ENCODE measurements at places on chromosomes 6 and 20.
A peak's percentile ranks its signal among the peaks of the same experiment; 100 is the strongest.

DNA sequence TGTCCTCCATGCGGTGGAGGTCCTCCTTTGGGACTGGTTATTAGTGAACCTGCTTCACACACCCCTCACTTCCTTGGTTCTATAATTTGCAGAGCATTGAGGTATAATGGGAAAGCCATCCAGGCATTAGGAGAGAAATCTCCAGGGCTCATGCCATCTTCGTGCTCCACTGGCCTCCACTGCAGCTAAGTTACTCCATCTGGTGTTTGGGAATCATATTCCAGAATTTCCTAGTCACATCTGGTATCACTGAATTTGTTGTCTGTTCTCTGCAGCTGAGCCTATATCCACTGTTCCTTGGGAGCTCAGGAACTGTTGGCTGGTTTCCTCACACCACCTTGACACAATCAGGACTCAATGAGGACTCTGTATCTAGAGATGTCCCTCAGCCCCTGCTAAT is 173.0 kb upstream of the TSHZ2 start:
- no peak for DNase-seq

DNA sequence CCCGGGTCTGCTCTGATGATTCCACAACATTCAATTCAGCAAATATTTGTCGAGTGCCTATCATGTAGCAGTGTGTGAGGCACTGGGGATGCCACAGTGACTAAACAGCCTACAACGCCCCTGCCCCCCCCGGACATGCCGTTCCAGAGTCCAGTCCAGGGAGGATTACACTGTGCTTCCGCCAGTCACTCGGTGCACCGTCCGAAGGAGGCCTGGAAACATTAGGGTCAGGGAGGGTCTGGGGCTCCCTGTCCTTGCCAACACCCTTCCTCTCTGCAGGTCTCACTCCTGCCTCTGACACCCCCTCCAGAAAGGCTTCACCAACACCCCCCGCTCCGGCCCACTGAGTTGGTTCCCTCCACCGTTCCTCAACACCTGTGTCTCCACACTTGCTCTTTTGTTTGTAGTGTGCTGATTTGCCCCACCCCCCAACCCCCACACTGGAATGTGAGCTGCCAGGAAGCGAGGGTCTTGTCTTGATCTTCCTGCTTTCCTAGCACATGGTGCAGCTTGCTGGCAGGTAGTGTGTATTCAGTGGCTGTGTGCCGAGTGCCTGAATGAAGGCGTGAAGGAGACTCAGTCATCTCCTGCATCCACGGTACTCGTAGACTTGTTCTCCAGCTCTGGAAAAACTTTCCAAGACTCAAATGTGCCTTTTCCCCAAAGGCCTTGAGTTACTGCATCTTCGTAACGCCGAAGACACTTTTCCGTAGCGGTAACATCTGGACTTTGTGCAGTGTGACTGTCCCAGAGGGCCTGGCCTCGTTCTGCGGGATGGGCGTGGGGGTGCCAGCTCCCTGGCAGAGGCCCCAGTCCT is 150.4 kb downstream of the ZDHHC14 start:
- no peak for DNase-seq

GRCh38 chr6:11043961-11044711 is at the start of gene ELOVL2:
Gene ELOVL2, minus strand, starts transcription at chr6:11044305. Its CDS starts 75 bp downstream, at chr6:11044230.
- no peak for DNase-seq

GRCh38 chr6:25629198-25629576 is 22.8 kb upstream of the SCGN start:
- no peak for DNase-seq

DNA sequence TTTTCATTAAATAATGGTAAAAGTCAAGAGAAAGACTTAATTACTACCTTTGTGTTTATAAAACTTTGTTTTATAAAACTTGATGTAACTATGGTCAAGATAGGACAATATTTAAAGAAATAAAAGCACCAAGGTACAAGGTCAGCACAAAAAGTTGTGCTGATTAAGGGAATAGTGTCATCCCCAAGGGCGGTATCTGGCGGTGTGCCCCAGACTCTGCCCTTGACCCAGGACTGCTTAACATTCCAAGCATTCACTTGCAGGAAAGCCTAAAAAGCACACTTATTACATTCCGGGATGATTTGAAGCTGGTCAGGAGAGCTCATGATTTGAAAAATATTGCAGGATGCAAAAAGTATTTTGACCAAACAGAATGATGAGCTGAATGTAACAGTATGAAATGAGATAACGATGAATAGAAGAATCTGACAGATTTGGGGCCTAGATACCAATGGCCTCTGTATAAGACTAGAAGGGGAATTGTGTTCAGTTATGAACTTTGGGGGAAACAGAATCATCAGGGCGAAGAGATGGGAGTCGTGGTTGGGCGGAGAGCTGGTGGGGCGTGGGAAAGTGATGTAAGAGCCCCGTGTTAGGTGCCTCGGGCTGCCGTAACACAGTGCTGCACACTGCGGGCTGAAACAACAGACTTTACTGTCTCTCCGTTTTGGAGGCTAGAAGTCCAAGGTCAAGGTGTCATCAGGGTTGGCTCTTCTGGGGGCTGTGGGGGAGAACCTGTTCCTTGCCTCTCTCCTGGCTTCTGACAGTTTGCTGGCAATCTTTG is 77.2 kb downstream of the CDC5L start:
- no peak for DNase-seq

DNA sequence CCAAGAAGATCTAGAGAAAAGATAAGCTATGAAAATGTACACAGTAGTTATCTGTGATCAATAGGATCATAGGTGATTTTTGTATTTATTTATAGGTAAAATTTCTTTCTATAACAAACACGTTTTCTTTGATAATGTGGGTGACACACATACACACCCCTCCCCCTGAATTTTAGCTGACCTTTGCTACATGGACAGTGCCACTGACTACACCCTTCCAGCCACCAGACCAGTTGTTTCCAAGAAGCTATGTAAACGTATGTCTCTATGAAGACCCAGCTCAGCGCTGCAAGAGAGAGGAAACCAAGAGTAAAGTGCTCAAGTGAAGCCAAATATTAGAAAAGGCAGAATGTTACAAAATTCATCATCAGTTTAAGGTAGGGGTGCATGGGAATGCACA is 16.3 kb downstream of the MOCS1 start:
- no peak for DNase-seq

DNA sequence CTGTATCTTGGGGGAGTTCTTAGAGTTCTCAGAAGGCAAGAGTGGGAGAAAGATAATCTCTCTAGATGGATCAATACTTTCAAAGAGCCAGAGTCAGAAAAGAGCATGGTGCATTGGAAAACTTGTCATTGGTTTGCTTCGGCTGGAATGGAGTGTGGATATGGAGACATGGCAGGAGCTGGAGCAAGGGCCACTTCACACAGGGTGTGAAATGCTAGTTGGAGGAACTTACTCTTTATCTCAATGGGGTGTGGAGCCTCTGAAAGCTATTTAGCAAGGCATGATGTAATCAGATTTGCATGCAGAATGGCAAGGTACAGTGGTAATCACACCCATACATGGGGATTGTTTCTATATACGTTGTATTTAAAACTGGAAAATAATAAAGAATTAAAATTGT is 31.5 kb upstream of the PAQR8 start:
- DNase-seq, result no peak

DNA sequence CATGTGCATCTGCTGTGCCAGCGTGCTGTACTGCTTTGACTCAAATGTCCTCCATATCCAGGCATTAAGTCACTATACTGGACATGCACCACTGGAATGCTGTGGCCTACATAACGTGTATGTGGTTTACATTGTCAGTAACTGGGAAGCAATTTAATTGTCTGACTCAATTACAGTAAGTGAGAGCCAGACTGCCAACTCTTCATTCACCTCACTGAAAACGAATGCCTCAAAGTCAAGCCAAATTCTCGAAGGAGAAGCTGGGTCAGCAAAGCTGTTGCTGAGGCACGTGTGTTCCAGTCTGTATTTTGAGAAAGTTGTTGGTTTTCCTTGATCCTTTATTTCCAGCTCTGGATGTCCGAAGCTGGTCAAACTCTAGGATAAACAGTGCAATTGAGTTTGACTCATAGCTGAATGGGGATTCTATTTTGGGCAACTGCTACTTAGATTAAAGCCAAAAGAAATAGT is 534.3 kb downstream of the COL12A1 start:
- DNase-seq, result peak; percentile 77

- no peak for DNase-seq
Measured at GRCh38 chr6:56148488-56149186, 98.7 kb downstream of the COL21A1 start.

DNA sequence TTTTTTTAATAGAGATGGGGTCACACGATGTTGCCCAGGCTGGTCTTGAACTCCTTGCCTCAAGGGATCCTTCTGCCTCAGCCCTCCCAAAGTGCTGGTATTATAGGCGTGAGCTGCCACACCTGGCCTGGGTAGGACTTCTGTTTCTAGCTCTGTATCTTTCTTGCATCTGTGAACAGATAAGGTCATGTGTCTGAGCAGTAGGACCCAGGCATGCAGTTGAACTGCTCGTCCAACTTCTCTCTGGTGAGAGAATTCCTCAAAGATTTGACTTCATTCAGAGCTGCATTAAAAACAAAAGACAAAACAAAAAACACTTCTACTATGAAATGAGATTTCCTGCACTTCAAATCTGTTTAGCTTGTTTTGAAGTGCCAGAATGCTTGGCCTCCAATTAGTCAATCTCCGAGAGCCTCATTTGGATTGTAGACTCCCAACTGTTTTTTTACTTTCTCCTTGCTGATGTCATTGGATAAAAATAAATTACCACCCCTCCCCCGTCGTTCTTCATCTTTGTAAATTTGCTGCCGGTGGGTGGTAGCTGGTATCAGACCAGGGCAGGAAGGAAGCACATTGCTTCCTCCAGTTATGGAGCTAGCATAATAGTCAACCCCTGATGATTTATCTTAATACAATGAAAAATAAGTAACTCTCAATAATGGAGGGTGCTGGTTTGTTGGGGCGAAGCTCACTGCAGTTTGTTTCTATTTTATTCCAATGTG is 17.6 kb downstream of the CD109 start:
- no peak for DNase-seq

DNA sequence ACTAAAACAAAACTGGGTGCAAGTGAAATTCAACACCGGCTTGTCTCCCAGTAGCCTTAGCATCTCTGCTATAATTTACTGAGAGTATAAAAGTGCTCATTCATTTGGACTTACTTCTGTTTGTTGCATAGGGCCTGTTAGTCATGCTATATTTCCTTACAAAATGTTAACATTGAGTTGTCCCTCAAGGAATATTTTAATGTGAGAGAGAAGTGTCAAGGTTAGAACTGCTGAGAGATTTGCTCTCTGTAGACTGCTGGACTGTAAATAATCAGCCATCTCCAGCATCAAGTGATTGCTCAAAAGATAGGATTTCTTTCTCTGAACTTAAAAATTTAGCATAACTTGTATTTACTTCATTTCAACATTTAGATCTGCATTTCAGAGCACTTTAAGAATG is 328.5 kb upstream of the AGPAT4 start:
- no peak for DNase-seq

DNA sequence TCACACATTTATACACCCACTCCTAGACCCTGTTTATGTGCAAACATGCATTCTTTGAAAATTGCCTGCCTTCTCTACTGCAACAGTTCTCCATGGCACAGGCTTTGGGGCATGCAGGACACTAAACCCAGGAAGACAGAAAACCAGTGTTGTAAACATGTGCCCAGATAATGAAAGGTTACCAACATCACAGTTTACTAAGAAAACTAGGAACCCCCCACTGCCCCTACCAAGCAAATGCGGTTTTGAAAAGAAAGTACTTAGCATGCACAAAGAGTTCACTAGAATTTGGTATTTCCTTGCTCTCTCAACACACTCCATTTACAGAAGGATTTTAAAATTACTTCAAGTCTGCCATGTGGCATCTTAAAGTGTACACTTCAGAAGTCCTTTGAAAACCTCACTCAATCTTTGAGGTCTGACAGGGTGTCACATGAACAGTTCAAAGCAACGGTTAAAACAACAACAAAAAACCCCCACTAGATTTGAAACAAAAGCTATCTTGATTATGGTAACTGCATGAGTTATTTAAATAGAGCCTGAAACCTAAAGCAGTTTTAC is 245.0 kb downstream of the GMPR start:
- DNase-seq, result no peak

- no peak for DNase-seq
Measured at GRCh38 chr6:44407951-44408670, 20.6 kb downstream of the CDC5L start.

GRCh38 chr20:7389216-7389615 is 551.0 kb downstream of the HAO1 start:
- DNase-seq, result no peak

- DNase-seq, result no peak
Measured at GRCh38 chr6:149216459-149216858, 101.1 kb upstream of the TAB2 start.

DNA sequence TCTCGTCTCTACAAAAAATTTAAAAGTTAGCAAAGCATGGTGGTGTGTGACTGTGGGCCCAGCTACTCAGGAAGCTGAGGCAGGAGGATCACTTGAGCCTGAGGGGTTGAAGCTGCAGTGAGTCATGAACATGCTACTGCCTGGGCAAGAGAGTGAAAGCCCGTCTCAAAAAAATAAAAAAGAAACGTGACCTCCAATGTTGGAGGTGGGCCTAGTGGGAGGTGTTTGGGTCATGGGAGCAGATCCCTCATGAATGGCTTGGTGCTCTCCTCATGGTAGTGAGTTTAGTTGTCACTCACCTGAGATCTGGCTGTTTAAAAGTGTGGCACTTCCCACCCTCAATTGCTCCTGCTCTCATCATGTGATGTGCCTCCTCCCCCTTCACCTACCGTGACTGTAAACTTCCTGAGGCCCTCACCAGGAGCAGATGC is 24.3 kb downstream of the RBL1 start:
- DNase-seq, result peak; percentile 40

DNA sequence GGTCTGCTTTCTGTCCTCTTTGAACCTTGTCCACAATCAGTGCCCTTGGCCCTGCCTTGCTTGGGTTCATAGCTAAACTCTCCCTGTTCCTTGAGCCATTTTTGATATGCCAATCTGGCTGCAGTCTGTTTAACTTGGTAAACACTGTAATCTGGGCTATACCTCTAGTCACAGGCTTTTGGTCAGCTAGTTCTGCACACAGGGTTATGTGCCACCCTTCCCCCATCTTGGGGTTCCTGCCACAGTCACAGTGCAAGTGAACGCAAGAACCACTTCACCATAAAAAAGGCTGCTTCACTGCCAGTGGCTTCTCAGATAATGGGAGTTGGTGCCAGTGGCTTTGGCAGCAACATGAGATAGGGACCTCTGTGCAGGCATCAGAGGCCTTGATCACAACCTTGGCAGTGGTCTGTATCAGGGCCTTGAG is 10.9 kb upstream of the ATRN start:
- DNase-seq, result no peak

- DNase-seq, result no peak
Measured at GRCh38 chr6:84979541-84979940, 215.1 kb upstream of the TBX18 start.

GRCh38 chr6:49519660-49520059 is 19.9 kb downstream of the GLYATL3 start:
- no peak for DNase-seq

GRCh38 chr6:154428897-154429296 is 72.3 kb upstream of the IPCEF1 start:
- DNase-seq, result no peak

DNA sequence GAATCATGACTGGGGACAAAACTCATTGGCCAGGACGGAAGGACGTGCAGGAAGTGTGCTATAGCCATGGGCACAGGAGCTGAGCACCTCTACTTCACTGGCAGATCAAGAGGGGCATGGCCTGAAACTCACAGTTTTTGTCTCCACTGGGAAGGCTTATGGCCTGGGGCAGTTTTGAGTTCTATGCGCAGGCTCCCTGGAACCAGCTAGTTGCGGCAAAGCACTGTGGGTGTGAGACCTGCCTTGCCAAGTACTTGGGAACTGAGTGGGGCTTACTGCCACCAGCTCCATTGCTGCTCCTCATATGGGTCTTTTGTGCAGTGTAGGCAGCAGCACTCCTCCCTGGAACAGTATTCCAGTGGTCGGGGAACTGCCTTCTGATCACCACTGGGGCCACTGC is 282.6 kb upstream of the EYS start:
- no peak for DNase-seq

GRCh38 chr20:24439737-24440387 is 29.6 kb upstream of the SYNDIG1 start:
- DNase-seq, result no peak

Data from amniotic stem cell (primary cell).